ENCODE measurements at places on chromosomes 12 and 14.

GRCh38 chr12:108455706-108456105 lies 59.4 kb upstream of the FICD start:
- DNase-seq, result no peak

- DNase-seq, result no peak
Observed at GRCh38 chr14:96631030-96631429, 128.8 kb downstream of the PAPOLA start.

DNA sequence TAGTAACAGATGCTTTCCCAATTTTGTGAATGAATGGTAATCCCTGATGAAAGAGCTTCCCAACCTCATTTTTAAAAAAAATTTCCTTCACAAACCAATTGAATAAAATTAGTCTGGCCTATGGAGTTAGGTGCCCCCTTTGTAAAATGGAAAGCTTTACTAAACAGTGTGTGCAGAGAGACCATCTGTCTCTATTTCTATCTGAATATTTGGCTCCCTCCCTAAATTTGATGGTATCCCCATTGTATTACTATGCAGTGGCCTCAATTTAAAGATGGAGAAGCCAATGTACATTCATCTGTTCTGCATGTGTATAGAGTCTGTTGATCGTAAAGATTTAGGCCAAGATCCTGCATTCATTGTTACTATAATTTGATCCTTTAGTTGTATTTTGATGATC lies 397.7 kb upstream of the RGS6 start:
- DNase-seq, result no peak

DNA sequence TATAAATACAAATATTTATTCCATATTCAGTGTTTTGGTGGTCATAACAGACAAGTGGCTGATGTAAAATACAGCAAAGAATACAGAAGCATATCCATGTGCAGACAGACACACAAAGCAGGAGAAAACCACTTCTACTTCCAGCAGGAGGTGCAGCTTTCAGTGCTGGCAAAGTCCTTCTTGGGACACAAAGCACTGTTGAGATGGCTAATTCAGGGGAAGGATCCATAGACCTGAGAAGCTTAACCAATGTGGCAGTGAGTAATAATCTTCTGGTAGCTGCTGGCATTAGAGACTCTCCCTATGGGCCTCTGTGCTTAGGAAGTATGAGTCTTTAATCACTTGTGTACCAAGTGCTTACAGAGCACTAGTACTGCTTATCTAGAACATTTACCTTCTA lies 26.8 kb downstream of the AMN1 start:
- DNase-seq, result no peak

GRCh38 chr14:48748151-48748675 lies 838.0 kb downstream of the RPS29 start:
- DNase-seq, result no peak

All from lower lobe of right lung (tissue), 2 donors.